ENCODE measurements at places on chromosomes 13 and 19.

DNA sequence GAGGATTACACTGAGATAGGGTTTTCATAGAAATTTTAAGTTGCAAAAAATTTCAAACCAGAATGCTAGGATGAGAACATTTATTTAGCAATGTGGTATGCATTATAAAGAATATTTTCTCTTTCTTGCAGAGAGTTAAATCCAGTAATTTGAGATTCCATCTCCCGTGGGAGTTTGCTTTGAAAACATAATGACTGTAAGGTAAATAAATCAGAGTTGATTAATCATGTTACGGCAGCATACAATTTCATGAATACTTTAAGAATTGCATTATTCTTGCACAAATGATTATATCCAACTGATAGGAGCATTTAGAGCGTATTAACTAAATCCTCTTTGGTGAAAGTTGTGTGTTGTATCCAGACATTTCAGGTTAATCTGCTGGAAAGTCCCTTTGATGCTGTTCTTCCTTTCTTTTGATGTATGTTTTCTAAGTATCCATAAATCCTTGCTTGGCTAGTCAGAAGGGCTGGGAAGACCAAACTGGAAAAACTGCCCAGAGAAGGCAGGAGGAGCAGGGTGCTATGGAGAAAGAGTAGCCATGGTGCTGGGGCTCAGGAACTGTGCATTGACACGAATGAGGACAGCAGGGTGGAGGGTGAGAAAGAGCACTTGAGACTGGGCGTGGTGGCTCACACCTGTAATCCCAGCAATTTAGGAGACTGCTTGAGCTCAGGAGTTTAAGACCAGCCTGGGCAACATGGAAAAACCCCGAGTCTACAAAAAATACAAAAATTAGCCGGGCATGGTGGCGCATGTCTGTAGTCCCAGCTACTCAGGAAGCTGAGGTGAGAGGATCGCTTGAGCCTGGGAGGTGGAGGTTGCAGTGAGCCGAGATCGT is 4.8 kb upstream of the GJA3 start:
- no peak for DNase-seq

GRCh38 chr13:114077933-114078325 is 54.5 kb downstream of the RASA3 start:
- no peak for DNase-seq

DNA sequence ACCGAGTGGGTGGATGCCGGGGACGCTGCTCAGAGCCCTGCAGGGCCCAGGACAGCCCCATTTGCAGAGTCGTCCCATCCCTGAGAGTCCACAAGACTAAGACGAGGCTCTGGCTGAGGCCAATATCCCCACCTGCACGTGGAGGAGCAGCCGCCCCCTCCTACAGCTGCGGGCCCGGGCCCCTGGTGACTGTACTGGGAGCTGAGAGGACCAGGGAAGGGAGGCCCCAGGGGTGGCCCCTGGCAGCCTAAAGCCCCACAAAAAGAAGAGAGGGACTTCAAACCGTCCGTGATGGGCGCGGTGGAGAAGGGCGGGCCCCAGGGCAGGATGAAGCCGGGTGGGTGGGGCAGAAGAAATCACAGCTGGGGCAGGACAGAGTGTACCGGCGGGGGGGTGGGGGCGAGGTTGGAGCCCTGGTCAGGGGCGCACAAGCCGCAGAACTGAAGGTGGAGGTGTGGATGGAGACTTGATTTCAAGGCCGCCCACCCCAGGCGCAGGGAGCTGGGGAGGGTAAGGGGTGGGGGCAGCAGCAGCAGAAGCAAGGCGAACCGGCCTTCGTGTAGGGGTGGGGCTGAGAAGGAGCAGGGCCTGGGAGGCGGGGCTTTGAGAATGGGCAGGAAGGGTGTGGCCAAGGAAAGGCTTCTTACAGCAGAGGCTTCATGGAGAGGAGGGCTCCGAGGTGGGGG is 12.9 kb downstream of the CFD start:
- peak; percentile 86 for DNase-seq

GRCh38 chr19:44620667-44621066 is 7.3 kb downstream of the IGSF23 start:
- DNase-seq = no peak

- no peak for DNase-seq
Observed at GRCh38 chr13:47904241-47904640, 96.8 kb downstream of the SUCLA2 start.

GRCh38 chr13:106560821-106561220 is 7.1 kb downstream of the ARGLU1 start:
- no peak for DNase-seq

- DNase-seq = peak; percentile 45
Observed at GRCh38 chr13:49690133-49690994, 922 bp downstream of the EBPL start.

GRCh38 chr19:13002166-13002898 is 7.1 kb downstream of the NFIX start:
- no peak for DNase-seq

GRCh38 chr19:4267101-4267900 is 11.8 kb upstream of the SHD start:
- peak; percentile 66 for DNase-seq

- no peak for DNase-seq
Observed at GRCh38 chr13:109712124-109712722, 74.2 kb downstream of the IRS2 start.

GRCh38 chr19:1249990-1250436 is 1.6 kb downstream of the MIDN start:
- DNase-seq = no peak

GRCh38 chr13:44300895-44301638 is 72.6 kb upstream of the SERP2 start:
- DNase-seq = peak; percentile 19

DNA sequence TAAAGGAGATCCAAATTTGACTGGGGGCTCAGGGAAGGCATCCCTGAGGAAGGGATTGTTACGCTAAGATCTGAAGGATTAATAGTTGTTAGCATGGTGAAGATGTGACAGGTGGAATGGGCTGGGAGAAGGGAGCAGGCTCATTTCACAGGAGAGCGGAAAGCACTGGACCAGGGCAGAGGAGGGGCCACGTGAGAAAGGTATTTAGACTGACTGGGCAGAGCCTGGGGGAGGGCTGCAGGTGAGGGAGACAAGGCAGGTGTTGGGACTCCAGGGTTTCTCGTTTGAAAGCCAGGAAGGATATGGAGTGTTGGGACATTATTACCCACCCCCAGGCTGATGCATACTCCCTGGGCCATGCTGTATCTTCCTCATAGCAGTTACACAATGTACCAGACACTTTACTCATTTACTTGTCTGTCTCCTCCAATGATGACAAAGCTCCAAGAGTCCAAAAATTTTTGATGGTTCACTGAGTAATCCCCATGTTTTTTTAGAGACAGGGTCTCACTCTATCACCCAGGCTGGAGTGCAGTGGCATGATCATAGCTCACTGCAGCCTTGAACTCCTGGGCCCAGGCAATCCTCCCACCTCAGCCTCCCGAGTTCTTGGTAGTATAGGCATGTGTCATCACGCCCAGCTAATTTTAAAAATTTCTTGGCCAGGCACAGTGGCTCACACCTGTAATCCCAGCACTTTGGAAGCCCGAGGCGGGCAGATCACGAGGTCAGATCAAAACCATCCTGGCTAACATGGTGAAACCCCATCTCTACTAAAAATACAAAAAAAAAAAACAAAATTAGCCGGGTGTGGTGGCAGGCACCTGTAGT is 2.3 kb downstream of the TRAPPC6A start:
- no peak for DNase-seq

GRCh38 chr13:33345842-33346241 is 60.3 kb upstream of the STARD13 start:
- DNase-seq = no peak

GRCh38 chr13:48224701-48225100 is 8.3 kb upstream of the ITM2B start:
- DNase-seq = no peak

DNA sequence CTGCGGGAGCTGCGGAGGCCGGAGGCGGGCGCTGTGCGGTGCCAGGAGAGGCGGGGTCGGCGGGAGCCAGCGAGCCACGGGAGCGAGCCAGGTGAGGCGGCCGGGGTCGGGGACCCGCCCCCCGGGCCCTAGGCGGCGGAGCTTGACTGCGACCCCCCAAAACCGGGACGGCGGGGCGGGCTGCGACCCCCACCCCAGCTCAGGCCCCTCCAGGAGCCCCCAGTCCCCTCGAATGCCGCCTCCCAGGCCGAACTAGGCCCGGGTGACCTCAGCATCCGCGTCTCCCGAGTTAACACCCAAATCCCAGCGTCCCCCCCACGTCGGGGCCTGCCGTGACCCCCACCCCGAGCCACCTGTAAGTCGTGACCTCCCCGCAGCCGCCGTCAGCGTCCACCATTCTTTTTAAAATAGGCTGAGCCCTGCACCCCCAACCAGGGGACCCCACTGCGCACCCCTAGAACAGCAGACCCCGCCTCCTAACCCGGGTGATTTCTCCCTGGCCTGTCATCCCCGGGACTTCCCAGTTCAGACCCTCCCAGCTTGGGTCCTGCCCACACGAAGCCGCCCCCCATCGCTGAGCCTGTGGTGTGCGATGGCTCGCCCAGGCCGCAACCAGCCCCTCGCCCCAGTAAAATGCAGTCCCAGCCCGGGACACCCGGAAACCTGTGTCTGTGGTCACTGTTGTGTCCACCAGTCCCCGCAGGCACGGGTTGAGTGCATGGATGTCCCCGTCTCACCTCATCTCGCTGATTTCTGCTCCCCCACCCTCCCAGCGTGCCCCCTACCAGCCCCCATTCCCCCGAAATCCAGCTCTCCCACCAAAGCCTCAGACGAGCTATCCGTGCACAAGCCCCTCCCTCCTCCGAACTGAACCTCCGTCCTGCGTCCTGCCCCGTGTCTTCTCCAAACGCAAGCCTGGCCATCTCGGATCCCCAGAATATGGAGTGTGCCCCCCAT is 551 bp downstream of the FZR1 start:
- no peak for DNase-seq

DNA sequence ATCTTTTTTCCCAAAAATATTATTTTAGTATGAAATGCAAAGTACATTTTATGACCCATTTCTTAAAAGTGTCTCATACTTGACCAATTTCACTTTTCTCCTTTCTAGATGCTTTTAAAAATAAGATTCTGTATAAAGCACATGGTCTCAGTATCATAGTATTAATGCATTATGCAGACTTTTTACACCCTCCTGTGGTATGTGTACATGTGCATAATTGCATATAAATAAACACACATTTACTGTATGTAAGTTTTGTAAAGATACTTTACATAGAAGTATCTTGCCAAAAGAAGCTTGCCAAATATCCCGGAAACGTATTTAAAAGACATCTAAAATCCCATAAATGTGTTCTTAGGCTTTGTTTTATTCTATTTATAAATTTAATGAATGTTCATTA is 85.1 kb upstream of the MAB21L1 start:
- no peak for DNase-seq

GRCh38 chr13:49836516-49836915 is 44.0 kb upstream of the KPNA3 start:
- no peak for DNase-seq

- no peak for DNase-seq
Observed at GRCh38 chr13:29846475-29847256, 3.8 kb downstream of the UBL3 start.

DNA sequence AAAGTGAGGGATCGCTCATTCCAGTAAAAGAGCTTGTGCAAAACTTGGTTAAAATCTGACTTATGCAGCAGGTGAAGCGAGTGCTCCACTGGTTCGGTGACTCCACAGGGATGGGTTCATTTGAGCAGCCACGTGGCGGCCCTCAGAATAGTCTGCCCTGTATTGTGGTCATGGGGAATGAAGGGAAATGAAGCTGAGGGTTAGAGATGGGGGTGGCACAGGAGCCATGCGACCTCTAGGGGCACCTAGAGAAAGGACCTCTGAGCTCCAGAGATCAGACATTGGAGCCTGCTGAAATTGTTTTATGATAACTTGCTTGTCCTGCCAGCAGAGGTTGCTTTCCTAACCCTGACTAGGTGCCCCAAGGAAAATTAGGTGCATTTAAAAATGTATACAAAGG is 26.6 kb downstream of the CBY2 start:
- peak; percentile 42 for DNase-seq

GRCh38 chr13:77267362-77267761 is 59.5 kb downstream of the MYCBP2 start:
- no peak for DNase-seq

DNA sequence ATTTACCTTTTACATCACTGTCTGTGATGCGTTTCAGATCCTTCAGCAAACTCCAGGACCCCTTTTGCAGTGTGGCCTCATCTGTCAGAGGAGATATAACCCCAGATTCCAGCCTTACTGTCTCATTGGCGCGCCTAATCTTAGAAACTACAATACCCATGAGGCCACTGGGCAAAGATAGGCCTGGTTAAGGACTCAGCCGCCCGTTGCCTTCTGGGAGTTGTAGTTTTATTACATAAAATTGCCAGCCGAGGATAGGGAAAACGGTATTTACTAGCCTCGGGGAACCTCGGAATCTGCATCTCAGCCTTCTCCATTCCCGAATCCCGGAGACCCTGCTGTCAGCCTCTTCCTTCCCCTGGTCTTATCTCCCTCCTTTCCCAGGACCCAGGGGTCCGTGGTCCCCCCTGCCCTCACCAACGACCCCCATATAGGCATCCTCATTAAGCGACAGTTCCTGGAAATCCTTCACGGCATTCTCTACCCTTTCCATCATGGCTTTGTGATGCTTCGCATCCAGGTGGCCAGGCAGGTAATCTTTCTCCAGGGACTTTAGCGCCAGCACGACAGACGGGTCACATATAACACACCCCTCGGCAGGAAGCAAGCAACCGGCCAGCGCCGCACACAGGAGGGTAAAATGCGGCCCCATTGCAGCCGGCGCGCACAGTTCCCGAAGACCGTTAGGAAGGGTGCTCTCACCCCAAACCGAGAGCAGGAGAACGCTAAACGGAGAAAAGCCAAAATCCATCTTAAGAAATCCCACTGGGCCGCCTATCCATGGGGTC is 1.3 kb downstream of the IZUMO1 start:
- no peak for DNase-seq

DNA sequence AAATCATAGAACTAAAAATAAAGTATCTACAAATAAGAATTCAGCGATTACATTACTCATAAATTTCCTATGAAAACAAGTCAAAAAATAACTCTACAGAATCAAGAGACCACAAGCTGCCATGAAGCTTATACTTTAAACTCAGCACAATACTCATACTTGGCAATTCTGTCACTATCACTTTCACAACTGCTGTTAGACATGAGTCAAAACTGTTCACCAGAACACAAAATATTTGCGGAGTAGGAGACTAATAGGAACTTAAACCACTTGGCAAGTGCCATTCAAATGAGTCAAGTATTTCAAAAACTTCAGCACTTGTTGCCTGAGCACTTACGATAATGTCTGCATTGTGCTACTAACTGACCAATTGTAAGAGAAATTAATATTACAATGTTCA is 387.8 kb upstream of the GPC6 start:
- DNase-seq = no peak

DNA sequence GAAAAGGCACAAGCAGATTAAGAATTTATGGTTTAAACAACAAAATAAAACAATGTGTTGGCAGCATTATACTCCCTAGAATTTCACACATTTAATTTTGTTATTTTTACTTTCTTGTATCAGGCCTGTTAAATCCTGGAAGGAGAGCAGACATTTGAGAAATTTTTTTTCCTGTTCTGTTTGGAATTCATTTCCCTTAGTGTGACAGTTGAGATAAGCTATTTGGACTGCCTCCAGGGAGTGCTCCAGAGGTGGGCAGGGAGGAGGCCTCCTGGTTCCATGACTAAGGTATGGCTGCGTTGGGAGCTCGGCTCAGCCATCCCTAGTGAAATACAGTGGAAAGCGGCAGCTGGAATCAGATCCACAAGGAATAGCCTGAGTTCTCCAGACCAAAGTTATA is 185.7 kb downstream of the KCNRG start:
- no peak for DNase-seq

All from 8988T (cell line).